Stimulated activated CD8-positive, alpha-beta memory T cell treated with anti-CD3 and anti-CD28 coated beads, Interleukin-4, amount 100 ng/mL, for 1 hour (primary cell): ENCODE measurements at places on chromosomes 1 and 21.
A peak's percentile ranks its signal among the peaks of the same experiment; 100 is the strongest.

GRCh38 chr1:44200336-44200735, 12.9 kb upstream of the DMAP1 start:
- DNase-seq = no peak

GRCh38 chr1:94247138-94248094, 10.0 kb upstream of the ARHGAP29 start:
- no peak for DNase-seq

DNA sequence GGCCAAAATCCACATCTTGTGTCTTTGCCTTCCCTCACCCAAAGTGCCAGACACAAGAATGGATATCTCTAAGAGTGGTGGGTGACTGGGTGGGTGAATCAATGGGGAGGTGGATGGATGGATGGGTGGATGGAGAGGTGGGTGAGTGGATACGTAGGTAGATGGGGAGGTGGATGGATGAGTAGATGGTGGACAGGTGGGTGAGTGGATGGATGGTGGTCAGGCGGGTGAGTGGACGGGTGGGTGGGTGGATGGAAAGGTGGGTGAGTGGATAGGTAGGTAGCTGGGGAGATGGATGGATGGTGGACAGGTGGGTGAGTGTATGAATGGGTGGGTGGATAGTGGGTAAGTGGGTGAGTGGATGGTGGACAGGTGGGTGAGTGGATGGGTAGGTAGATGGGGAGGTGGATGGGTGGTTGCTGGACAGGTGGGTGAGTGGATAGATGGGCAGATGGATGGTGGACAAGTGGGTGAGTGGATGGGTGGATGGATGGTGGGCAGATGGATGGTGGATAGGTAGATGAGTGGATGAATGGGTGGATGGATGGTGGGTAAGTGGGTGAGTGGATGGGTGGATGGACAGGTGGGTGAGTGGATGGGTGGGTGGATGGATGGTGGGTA, 34.2 kb downstream of the SLC19A1 start:
- no peak for DNase-seq

DNA sequence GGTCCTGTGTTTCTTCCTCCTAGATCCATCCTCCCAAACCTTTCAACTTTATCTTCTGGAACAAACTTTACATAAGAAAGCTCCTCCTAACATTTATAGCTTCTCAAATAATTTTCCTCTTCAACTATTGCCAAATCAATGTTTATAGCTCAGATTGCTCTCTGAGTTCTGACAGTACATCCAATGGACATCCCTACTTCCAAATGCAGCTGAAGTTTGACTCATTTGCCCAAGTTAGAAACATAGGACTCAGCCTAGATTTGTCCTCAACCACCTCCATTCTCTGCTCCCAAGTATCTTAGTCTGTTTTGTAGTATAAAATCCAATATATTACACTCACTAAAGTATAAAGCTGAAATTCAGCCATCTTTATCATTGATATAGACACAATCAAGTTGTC, 62.6 kb downstream of the ALG14 start:
- no peak for DNase-seq

- no peak for DNase-seq
These were observed 23.7 kb upstream of the SLC45A1 start for GRCh38 chr1:8294170-8294697.

DNA sequence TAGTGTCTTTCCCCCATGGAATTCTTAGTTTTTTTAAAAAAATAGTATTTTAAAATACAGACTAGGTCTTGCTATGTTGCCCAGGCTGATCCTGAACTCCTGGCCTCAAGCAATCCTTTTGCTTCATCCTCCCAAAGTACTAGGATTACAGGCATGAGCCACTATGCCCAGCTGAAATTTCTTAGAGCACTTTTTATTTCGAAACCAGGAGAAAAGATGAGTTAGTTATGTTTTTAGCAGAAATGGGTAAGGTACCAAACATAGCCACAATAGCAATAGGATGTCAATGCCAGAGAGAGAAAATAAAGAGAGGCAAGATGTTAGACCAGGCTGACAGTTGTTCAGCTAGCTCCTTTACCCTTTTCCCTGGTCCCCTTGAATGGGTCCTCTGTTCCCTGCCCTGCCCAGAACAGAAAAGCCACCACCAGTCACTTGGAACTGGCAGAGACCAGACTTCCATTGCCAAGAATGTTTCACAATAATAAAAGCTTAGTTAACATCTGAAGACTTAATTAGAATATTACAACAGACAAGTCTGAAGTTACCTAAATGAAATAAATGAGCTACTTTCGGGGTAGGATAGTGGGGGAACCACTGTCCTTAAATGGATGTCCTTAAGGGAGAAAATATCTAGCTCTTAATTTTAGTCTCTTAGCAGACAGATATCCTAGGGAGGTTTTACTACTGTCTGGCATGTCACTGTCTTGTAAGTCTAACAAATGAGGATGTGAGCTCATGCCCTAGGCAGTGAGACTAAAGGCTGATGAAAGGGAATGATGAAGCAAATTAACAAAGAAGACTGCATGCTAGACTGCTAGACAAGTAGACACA, 54.3 kb downstream of the ABL2 start:
- no peak for DNase-seq

DNA sequence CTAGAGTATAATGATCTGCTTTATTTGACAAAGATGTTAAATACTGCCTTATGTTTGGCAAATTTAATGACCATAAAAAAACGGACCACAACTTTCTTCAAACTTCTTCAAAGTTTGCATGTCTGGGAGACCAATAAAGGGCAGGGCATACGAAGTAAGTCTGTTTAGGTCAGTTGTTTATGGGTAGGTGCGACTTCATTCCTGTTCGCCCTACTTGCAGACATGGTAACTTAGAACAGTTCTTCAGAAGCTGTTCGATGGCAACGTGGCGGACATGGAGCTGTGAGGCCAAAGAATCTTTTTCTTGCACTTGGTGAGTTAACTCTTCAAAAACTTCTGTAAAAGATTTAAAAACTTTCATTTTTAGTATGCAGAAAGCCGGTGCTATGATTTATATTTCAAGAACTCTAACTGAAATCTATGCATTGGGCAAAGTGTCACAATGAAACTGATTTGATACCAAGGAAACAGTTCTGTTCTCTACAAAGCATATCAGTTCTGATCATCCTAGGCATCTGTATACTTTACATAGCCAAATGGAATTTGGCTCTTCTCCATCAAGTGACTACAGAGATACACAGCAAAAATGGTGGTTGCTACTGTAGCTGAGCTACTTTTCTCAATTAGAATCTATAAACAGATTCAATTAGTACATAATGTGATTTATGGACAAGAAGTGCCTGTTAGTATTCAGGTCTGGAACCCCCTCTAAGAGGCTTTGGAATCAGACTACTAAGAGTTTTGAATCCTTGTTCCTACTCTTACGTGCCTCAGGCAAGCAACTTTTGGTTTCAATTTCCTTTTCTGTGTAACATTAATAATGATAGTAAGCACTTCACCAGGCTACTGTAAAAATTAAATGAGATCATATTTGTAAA, 25.7 kb downstream of the C21orf91 start:
- DNase-seq = no peak

DNA sequence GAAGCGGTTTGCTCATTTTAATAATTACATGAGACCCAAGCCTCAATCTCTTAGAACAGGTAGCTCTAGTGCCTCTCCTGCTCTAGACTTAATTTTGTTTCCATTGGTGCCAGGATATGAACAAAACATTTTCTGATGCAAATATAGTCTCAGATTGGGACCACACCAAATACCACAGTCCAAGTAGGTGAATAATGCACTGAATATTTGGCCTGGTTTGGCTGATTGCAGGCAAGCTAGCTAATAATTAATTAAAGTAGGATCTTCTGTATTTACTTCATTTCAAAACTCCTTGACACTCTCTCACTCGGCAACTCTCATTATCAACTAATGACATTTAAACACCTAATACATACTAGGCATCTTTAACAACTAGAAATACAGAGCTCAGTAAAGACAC, 219.6 kb downstream of the LTN1 start:
- DNase-seq = no peak

DNA sequence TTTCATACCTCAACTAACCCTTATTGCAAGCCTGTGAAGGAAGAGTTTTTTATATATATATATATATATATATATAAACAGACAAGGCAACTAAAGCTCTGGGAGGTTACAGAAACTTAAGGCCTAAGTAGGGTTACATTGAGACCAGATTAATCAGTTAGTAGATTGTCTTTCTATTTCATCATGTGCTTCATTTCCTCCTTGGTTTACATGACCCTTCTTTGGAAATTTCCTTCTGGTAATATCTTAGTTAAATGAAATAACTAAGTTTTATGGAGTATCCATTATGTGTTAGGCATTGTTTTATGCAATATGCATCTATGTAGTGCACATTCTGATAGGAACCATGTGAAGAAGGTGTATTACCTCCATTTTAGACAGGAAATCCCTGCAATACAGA, 112.7 kb downstream of the FGGY start:
- no peak for DNase-seq

GRCh38 chr1:156751757-156752481, 444 bp upstream of the HDGF start:
- peak; percentile 94 for DNase-seq

- DNase-seq = no peak
These were observed 41.2 kb downstream of the BACE2 start for GRCh38 chr21:41209016-41209619.

- DNase-seq = no peak
These were observed 14.3 kb downstream of the RUSC1 start for GRCh38 chr1:155334962-155335361.

DNA sequence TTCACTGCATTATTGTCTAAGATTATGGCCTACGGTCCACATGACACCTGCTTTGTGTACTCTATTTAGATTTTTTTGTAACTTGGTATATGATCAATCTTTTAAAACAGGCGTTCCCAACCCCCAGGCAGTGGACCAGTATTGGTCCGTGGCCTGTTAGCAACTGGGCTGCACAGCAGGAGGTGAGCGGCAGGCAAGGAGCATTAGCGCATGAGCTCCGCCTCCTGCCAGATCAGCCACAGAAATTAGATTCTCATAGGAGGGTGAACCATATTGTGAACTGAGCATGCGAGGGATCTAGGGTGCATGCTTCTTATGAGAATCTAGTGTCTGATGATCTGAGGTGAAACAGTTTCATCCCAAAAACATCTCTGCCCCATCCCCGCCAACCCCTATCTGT, 228.4 kb upstream of the NR5A2 start:
- no peak for DNase-seq

DNA sequence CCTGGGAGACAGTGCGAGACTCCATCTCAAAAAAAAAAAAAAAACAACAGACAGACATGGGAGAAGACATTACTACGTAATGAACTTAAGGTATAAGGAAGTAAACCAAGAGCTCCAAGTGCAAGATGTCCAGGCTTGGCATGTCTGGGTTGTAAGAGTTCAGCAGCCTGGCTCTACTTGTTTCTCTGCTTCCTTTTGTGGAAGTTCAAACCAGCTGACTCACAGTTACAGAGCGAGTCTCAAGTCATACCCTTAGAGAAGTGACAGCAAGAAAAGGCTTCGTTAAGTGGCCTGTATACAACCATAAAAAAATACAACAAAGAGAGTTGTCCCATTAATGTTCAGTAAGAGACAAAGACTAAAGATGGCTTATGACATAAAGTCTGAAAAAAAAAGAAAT, 1.3 kb downstream of the RIT1 start:
- DNase-seq = no peak

DNA sequence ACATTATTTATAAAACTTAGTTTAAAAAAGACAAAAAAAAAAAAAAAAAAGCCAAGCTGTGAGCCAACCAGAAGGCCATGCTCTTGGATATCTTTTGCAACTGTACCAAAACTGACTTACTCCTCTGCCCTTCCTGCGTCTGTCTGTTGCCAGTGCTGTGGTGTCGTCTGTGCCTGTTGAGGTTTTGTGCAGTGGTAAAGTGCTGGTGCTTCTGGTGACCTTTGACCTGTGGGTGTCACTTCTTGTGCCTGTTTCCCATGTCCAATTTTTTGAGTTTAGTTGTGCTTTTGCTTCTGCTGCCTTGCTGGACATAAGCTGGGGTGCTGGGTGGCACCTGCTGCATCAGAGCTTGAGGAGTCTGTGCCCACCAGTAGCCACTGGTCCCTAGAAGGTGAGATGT, 41.4 kb downstream of the RNF187 start:
- no peak for DNase-seq

DNA sequence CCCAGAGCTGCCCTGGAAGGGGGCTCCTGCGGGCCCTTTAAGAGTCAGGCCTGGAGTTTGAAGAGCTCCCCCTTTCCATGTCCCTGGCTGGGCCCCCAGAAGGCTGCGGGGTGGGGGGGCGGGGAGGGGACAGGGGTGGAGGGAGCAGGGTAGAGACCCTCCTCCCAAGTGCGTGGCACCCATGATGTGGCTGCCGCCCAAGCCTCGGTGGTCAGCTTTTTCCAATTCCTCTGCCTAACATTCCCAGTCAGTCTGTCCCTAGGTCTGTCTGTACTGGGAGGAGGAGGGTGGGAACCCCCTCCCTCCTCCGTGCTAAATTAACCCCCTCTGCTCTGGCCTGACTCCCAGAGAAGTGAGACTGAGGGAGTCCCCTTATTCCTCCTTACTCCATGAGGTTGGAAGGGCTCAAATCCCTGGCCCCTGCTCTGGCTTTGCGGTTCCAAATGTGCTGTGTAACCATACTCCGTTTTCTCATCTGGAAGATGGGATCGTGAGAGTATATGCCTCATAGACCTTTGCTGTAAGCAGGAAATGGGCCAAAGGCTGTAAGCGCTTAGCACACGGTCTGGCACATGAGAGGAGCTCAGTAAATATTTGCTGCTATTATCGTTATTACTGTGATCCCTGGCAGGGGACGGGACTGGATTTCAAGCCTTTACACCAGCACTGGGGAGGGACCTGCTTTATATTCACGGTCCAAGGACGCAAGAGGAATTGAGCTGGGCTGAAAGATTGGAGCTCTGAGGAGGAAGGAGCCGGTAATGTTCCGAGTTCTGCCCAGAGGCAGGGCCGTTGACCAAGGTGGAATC, 658 bp upstream of the COL16A1 start:
- no peak for DNase-seq

DNA sequence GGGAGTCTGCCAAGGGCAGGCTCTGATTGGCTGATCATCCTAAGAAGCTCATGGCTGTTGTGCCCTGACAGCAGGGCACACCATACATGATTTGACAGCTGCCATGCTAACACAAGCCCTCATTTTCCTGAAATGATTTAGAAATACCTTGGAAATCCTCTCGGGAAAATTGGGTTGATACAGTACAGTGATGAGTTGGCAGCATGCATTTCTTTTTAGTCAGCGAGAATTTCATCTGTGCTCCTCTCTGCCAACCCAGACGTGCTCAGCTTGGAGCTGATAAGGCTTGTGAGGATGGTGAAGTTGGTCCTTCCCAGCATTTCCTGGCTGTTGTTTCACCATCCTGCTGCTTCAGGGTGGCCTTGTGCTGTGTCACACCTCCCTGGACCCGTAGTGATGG, 22.6 kb upstream of the KCNQ4 start:
- no peak for DNase-seq

GRCh38 chr1:25616987-25617624, 515 bp downstream of the MAN1C1 start:
- no peak for DNase-seq

GRCh38 chr1:41853907-41854306, 64.8 kb downstream of the HIVEP3 start:
- no peak for DNase-seq
